ENCODE measurements at places on chromosomes 4 and X.

- no peak for DNase-seq
These were observed 52.4 kb upstream of the TBC1D14 start for GRCh38 chr4:6857009-6857882.

DNA sequence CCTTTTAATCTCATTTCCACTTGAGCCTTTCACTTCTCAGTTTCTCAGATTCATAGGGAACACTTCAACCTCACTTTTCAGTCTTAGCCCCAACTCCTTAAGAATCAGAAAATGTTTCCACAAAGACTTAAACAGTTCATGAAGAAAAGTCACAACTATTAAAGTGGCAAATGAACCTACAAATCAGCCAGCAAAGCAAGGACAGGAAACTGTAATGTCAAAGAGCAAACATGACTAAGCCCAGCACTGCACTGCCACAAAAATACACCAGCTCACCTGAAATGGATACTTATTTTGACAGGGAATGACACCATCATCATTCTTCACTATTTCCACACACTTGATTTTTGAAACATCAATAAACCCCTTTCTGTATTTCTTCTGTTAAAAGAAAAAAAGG lies 41.8 kb upstream of the TXK start:
- no peak for DNase-seq

GRCh38 chrX:23317799-23318724 lies 16.6 kb upstream of the PTCHD1 start:
- peak; percentile 41 for DNase-seq

DNA sequence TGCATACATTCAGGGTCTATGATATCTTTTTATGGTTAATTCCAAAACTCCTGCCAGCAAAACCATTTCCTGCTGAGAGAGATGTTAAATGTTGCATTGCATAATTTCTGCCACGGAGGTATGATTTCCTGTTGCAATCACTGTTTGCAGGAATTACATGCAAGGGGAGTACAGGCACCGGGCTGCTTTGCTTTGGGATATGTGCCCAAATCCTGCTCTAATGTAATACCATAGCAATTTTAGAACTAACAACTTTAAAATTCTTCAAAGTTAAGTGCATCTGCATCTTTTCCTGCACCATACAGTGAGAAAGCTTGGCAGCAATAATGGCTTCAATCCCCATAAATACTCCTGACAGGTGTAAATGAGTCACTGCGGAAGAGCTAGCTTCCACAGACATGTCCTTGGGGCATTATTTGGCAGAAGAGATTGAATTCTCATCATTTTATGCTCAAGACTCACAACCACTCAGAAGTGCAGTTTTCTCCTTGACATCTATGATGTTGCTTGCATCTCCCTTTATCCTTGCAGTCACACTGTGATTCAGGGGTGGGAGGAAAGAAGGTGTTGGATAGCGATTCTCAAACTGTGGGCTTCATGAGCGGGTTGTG lies 29.6 kb downstream of the TRIM2 start:
- no peak for DNase-seq

DNA sequence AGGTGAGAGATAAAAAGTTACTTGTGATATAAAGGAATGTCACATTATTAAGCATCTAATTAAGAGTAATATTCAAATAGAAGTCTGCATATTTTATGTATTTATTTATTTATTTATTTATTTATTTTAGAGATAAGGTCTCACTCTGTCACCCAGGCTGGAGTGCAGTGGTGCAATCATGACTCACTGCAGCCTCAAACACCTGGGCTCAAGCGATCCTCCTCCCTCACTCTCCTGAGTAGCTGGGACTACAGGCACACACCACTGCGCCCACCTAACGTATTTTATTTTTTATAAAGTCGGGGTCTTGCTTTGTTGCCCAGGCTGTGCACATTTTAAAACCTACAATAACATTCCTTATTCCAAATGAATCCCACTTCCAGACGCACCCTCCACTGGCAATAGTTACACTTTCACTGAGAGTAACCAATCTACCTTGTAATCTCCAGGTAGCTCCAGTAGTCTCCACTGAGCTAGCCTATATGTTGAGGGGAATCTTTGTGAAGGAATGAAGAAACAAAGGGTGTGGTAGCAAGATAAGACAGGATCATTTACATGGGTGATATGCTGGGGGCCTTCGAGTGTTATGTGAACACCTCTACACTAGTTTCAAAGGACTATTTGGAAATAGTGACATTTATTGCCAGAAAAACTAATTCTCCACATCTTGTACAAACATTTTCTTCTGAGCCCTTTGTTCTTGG lies 11.9 kb downstream of the SH3D19 start:
- no peak for DNase-seq

DNA sequence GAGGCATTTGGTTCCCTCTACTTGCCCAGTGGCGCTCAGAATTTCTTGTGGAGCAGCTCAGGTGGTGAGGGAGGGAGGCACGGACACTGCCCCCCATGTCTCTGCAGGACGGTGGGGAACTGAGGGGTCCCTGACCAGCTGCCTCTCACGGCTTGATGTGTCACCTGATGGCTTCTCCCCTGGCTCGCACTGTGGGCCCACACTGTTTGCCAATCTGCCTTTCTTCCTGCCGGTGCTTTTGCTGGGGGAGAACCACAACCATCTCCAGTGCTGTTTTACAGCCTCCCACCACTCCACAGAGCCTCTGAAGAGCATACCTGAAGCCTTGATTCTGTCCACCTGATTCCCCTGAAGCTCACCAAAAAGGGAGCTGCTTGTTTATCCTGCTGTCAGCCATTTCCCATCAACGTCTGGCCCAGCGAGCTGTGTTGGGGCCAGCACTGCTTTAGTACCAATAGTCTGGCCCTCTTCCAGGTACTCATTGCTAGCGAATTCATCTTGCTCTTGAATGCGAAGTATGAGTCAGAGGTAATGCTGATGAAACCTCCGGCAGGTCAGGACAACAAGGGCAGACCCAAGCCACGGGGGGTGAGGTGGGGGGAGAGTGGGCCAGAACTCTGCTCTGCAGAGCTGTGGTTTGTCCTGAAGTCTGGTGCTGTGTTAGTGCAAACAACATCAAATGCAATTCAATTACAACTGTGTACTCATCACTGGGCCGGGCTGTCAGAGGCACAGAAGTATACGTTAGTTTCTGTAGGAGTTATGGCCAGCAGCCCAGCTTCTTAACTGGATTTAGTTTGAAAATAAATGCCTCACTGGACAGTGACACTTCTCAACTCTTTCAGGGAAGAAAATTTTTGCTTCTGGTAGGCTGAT lies 208.3 kb upstream of the JADE1 start:
- no peak for DNase-seq

- DNase-seq, result no peak
These were observed 60.8 kb upstream of the SORCS2 start for GRCh38 chr4:7131498-7132031.

DNA sequence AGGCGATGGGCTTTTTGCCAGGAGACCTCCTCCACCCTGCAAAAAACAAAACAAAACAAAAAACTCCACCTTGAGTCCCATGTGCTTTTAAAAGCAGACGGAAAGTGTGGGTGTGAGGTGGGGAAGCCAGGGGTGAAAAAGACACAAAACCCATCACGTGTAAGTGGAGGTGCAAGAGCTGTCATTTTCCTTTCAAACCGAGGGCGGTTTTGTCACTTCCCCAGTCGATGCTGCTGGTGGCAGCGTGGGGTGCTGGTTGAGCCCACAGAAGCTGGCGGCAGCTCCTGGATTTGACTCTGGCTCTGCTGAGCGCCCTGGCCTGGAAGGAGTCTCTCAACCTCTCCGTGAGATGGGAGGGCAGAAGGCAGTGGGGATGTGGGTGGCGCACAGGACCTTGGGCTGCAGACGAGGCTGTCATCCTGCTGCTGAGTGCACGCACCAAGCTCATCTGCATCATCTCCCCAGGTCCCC lies 110.0 kb downstream of the PSAPL1 start:
- no peak for DNase-seq

GRCh38 chr4:33064238-33064637 lies 2344.1 kb downstream of the PCDH7 start:
- no peak for DNase-seq

DNA sequence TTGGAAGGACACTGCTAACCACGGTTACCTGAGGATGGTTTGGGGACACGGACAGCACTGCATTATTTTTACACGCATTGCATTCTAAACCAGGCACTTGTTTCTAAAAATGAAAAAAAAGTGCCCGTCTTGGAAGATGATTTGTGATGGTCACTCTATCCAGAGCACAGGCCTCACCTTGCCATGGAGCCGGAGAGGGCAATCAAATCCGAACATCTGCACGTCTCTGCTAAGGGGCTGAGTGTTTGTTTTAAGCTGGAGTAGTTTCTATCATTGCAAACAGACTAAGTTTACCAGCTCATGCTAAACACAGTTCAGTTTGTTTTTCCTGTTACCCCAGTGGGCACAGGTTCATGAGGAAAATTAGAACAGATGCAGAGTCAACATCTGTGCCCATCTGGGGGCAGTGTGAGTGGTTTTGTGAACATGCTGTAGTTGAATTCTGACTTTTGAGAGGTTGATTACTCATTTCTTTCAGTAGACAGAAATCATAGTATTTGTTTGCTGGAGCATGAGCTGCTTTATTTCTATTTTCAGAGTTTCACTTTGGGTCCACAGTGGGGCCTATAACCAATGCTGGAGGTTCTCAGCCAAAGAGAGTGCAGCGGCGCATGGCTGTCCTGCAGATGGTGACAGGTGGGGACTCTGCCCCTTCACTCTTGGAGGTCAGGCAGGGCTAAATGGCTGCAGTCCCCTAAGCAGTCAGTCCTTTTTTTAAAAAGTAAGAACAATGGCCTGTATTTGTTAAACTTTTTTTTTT lies 65.4 kb upstream of the ENPP6 start:
- no peak for DNase-seq

DNA sequence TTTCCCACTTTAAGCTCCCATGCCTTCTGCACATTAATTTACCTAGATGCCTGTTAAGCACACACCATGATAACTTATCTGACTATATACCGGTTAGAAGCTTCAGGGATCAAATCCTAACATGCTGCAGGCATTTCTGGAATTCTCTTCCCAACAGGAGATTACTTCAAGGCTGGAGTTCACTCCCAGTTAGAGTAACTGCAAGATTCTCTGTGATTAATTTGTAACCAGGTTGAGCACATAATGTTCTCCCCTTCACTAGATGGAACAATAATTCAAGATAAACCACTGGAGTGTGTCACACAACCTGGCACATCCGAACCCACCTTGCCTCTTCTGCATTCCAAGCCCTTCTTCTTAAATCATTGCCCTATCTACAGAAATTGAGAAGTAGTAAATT lies 11.8 kb upstream of the UGT2A3 start:
- no peak for DNase-seq

GRCh38 chr4:130124066-130124465 lies 1028.1 kb downstream of the C4orf33 start:
- no peak for DNase-seq

DNA sequence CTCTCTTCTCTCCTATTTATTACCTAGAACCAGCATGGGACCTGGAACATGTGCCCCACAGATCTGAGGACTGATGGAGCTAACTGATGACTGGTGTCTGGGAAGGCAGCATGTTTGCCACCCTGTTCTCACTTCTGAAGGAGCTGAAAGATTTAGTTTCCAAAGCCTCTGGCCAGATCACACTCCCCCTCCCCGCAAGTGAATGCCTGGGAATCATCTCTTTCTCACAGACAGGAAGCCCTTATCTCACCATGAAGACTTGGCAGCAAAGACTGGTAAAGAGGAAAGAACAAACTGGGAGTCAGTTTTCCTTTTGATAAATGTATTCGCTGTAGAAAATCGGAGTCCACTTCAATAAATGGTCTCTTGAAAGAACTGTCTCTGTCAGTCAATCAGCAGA lies 21.0 kb upstream of the PCYT1B start:
- DNase-seq, result no peak

- DNase-seq, result no peak
These were observed 280.3 kb downstream of the SPRY1 start for GRCh38 chr4:123676890-123677229.

DNA sequence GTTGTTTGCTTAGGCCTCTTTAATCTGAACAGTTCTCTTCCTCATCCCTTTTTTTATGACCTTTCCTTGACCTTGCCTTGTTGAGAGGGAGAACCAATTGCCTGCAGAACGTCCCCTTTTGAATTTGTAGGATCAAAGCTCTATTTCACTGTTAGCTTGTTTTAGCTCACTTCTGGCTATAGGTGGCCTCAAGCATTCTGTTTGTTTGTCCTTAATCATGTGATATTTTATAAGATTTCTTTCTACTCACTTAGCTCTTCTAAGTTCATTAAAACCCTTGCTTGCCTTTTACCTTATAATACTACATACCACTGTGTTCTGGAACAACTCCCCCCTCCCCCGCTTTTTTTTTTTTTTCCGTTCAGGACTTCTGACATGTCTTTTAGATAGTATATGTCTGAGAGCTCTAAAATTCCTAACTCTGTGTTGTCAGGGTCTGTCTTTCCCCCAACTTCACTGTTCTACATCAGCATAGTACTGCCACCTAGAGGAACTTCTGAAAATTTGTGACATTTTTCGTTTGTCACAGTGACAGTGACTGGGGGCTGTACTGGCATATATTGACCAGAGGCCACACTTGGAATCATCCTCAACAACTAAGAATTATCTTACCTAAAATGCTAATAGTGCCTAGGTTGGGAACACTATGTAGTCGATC lies 128.5 kb downstream of the LARP7 start:
- DNase-seq, result no peak

DNA sequence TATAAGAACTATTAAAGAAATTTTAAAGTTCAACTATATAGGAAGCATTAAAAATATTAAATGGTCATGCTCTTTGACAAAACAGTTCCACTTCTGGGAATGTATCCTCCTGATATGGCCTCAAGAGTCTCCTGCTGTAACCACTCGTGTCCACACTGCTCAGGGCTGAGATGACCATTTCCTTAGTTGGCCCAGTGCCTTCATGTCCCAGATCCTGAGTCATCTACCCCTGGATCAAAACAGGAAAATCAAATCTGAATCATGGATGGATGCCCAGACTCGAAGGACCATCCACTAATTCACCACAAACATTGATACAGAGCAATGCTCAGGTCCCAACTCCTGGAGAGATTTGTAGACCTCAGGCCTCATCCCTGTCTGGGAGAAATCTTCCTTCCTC lies 44.7 kb downstream of the GPRASP3 start:
- DNase-seq, result no peak

- no peak for DNase-seq
These were observed 139.7 kb downstream of the MAML3 start for GRCh38 chr4:140014284-140014683.

GRCh38 chrX:12758291-12758690 lies 32.9 kb upstream of the PRPS2 start:
- DNase-seq, result no peak

DNA sequence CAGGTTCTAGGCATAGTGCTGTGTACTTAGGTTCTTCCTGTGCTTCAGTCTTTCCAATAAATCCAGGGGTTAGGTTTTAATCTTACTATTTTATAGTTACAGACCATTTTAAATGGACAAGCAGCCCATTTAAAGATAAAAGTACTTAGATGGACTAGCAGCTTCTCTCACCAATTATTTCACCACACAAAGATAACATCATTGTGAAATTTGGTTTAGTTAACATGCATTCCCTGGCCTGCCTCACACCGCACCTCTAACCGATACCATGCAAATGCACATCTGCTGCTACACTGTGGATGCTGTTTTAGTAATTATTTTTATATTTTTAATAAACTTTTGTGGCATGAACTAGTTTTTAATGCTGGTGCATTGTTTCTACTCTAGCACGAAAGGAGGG lies 252.6 kb downstream of the RAPGEF2 start:
- DNase-seq, result no peak
